Esophagus squamous epithelium (tissue), 5 donors: ENCODE measurements at places on chromosomes 7 and 10.

GRCh38 chr7:75991531-75992082 lies 2.8 kb downstream of the TMEM120A start:
- no peak for DNase-seq

DNA sequence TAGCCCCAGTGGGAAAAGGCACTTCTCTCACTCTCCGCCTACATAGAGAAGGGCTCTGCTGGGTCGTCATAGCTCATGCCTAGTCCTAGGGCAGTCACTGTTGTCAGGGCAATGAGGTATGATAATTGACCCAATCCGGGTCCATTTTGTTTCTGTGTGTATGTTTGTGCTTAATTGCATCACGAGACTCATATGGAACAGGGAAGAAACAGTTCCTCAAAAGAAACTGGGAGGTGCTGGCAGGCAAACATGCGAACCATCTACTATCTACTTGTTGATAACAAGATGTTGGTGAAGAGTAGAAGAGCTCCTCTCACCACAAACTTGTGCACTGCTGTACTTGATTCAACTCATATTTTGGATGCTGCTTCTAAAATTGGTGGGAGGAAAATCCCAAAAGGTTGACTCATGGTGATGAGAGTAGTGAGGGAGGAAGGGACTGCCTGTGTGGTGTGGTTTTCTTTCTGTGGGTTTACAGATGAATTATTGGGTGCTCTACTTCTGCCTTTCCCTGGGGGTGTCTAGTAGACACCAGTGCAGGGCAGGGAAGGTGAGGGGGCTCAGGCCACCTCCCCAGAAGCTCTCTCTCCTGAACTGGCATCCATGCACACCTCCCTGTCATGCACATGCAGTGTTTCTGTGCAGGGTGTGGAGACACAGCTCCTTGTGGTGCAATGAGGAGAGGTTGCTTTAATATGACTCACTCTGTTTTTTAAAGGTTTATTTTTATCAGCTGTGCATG lies 29.4 kb downstream of the LSMEM1 start:
- no peak for DNase-seq

DNA sequence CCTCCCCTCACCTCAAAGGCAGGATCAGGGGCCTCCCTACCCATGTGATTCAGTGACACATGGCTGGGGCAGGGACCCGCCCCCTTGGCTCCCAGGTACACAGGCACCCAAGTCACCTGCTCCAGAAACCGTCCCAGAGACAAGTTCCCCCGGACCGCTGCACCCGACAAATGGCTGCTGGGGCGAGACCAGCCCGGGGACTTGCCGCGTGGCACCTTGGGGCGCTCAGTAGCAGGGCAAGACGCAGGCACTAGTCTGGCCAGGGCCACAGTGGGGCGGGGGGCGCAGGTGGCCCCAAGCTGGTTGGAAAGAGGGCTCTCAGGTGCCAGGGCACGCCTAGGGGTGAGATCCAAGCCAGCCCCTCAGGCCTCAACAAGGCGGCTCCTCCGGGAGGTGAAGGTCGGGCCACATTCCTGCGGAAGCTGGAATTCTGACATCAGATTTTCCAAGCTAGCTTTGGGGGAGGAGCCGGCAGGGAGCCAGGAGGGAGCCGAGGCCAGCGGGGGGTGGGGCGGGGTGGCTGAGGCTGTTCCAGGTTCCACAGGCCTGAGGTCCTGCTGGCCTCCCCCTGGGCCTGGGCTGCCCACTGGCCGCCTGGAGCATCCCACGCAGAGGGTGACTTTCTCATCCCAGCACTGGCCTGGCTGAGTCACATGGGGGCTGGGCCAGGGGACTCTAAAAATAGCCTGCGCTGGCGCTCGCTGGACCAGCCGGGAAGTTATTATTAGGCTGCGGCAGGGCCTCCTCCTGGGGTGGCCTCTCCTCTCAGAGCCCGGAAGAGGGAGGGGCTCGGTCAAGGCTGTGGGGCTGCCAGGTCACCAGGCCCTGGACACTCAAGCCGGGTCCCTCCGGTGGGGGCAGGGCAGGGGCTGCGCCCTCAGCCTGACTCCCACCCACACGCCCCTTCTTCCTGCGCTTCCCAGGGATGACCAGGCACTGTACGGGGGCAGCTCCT lies 20.5 kb upstream of the INPP5A start:
- DNase-seq = no peak

- DNase-seq = no peak
Measured at GRCh38 chr10:33006342-33006887, 48.4 kb upstream of the ITGB1 start.

DNA sequence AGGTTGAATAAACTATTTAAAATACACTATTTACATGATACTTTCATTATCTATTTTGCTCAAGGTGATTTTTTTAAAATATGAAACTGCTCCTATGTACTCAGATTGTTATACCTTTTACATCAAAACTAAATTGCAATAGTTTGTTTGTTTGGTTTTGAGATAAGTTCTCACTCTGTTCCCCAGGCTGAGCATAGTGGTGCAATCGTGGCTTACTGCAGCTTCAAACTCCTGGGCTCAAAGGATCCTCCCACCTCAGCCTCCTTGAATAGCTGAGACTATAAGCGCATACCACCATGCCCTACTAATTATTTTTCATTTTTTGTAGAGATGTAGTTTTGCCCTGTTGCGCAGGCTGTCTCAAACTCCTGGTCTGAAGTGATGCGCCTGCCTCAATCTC lies 12.7 kb downstream of the TAS2R60 start:
- no peak for DNase-seq

DNA sequence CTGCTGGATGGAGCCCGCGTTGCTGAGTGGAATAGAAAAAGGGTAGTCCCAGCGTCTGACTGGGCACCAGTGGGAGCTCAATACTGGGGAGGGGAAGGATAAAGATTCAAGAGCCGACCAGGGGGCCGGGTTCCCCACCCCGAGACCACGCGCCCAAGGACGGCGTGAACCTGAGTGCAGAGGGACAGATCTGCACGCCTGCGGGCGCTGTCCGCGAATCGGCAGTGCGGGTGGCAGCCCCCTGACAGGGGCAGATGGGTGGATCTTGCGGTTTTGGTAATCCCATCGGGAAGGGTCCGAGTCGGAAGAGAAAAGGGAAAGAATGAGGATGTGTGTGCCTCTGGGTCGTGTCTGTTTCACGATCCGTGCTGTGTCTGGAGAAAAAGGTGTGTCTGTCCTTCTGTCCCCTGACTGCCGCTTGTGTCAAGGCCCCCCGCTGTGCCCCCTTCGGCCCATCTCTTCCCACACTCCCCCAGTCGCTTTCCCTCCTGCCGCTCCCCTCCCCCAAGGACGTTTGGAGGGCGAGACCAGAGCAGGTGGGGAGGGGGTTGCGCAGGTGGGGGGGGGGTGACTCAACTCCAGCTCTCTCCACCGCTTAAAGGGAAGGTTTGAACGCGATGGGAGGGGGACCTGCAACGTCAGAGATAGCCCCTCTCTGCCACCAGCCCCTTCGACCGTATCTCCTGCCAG lies 734 bp upstream of the VGF start:
- no peak for DNase-seq

DNA sequence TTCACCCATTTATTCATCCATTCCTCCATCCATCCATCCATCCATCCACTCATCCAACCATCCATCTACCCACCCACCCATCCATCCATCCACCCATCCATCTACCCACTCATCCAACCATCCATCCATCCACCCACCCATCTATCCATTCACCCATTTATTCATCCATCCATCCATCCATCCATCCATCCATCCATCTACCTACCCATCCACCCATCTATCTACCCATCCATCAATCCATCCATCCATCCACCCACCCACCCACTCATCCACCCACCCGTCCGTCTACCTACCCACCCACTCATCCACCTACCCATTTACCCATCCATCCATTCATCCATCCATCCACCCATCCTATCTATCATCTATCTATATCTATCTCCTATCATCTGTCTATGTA lies 169.4 kb upstream of the SHH start:
- DNase-seq = no peak
